ENCODE measurements at places on chromosomes 7 and 10. TPM values are rescaled to one million over a fixed set of nuclear protein-coding genes. Genes with fewer than 3 reads are reported as not detected.

DNA sequence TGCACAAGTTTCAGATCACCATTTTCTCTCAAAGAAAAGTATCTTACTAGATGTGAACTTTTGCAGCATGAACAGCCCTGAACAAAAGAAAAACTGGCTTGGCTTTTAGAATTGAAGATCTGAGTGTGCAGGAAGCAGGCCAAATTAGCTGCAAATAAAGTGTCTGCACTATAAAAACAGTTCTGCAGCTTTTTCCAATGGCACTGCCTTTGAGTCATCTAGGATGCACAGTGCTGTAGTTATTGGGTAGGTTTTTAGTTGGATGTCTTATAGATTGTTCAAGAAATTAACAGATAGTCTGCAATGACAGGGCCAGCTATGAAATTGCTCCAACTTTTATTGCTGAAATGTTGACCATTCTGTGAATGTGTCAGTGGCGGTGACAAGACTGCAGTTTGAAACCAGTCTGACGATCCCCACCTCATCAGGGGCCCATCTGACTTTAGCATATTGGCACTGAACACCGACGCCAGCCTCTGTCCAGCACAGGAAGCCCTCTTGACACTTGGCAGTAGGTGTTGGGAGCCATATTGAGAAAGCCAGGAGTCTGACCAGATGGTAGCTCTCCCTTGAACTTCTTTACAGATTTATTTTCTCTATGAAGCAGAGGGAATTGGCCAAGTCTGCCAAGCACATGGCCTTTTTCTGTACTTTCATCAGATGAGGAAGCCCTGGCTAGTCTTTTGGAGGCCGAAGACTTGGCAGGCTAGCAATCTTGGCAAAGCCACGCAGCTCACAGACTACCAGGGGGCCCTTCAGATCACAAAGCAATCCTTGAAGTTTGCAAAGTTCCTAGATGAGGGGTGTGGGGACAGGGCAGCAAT, 490.6 kb downstream of the NEBL start:
- no peaks in the 10 kb centered on the region for H3K4me1 ChIP-seq
- H3K36me3 ChIP-seq = no peaks in the 10 kb centered on the region
- no peak overlapping the region for H3K4me3 ChIP-seq
- no peak for DNase-seq
- no peaks in the 10 kb centered on the region for H3K27me3 ChIP-seq
- H3K27ac ChIP-seq = no peak overlapping the region

- H3K27ac ChIP-seq = peak overlapping the region; percentile 86
- DNase-seq = no peak
- no peaks in the 10 kb centered on the region for H3K27me3 ChIP-seq
- no peak overlapping the region for H3K4me3 ChIP-seq
- 0 out of 2 replicates have a peak, but pooled peaks cover 2% of the 10 kb centered on the region for H3K36me3 ChIP-seq
- peaks cover 57% of the 10 kb centered on the region for H3K4me1 ChIP-seq
Measured at GRCh38 chr7:24826662-24827020, 69.4 kb upstream of the GSDME start.

DNA sequence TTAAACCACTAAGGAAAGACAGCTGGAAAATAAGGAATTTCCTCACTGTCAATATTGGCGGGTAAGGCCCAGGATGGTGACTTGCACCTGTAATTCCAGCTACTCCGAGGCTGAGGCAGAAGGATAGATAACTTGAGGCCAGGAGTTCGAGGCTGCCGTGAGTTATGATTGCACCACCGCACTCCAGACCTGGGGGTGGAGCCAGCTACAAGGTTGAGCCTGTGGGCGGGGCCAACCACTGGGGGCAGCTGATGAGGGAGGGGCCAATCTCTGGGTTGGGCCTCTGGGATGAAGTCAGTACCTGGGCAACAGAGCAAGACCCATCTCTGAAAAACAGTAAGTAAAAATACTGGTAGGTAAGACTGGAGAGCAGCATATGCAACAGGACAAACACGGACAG, 80.1 kb upstream of the ADO start:
- H3K27me3 ChIP-seq = no peaks in the 10 kb centered on the region
- no peaks in the 10 kb centered on the region for H3K4me1 ChIP-seq
- no peak for DNase-seq
- H3K27ac ChIP-seq = no peak overlapping the region
- no peak overlapping the region for H3K4me3 ChIP-seq

DNA sequence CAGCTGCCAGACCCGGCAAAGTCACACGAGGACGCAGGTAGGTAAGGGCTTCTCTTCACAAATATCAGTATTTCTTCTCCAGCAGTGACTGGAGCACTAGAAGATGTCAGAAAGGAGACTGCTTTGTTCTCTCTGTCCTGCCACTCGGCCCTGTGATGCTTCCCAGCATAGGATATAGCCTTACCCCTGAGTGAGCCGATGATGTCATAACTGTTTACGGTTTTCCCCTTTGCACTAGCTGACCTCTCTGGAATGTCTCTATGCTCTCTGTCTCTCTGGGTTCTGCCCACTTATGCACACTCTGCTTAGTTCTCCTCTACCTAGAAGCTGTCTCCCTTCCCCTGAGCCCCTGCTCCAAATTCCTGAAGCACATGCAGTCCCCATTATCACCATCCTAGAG, 167.5 kb upstream of the PODXL start:
- H3K27me3 ChIP-seq = 0 out of 2 replicates have a peak, but pooled peaks cover 3% of the 10 kb centered on the region
- H3K36me3 ChIP-seq = no peaks in the 10 kb centered on the region
- no peak for DNase-seq
- no peak overlapping the region for H3K27ac ChIP-seq

Gene OPALIN
- total RNA-seq = not detected

All from SJSA1 (cell line).